ENCODE measurements at places on chromosomes 3 and 15.

- no peak for DNase-seq
These were observed 12.3 kb downstream of the PLEKHO2 start for GRCh38 chr15:64854041-64854440.

GRCh38 chr3:186142393-186142932, 33.6 kb upstream of the ETV5 start:
- DNase-seq: no peak

- no peak for DNase-seq
These were observed 201.6 kb upstream of the GOLGA6L4 start for GRCh38 chr15:84033793-84034553.

GRCh38 chr3:60169755-60170154, 1081.5 kb downstream of the FHIT start:
- no peak for DNase-seq

GRCh38 chr3:166685246-166685645, 694.9 kb downstream of the ZBBX start:
- no peak for DNase-seq

- DNase-seq: no peak
These were observed 51.1 kb downstream of the GTF2E1 start for GRCh38 chr3:120793601-120794000.

DNA sequence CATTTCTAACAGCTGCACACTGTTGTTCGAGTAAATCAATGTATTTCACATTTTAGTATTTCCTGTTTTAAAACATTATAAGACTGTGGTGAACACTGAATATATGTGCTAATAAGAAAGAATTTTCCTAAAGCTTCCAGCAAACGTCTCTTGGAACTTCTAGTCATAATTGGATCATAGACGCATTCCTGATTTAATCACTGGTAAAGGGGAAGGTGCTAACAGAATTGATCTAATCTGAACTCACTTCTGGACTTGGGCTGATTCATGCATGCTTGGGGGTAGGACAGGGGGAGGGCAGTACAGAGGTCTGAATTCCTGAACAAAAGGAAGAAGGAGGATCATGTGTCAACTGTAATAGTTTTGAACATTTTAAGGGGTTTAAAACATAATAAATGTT, 7.3 kb upstream of the LEKR1 start:
- DNase-seq: no peak

GRCh38 chr3:161969867-161970266, 473.3 kb downstream of the OTOL1 start:
- DNase-seq: no peak

GRCh38 chr3:26237036-26237682, 385.4 kb upstream of the LRRC3B start:
- DNase-seq: no peak

DNA sequence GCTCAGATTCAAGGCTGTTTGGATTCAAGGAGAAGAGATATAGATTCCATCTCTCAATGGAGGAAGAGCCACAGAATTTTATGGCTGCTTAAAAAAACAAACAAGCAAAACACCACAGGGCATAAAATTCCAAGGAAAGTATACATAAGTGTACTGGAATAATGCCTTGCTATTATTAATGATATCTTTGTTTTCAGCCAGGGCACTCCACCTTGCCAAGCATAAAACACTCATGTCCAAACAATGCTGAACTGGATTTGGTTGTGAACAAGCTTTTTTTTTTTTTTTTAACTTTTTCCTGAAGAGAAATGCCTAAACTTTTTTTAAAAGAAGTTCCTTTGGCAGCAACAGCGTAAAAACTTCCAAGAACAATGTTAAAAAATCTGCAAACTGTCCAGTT, 4.8 kb upstream of the CLSTN2 start:
- DNase-seq: no peak

GRCh38 chr15:70435369-70435768, 328.0 kb downstream of the UACA start:
- DNase-seq: no peak

DNA sequence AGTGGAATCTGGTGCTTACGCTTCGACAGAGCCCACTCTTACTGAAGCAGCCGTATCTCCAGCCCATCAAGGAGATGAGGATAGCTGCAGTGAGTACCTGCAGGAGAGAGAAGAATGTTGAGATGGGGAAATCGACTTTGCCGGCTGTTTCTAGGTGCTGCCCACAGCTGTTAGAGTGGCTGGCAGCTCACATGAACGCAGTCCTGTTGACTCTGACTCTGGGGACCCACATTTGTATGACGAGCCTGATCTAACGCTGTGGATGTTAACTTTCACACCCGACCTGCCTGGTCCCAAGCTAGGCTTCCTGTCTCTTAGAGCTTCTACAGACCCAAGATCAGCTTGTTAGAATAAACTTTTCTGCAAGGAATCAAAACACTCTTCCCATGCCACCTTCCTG, 8.9 kb upstream of the DYNLT2B start:
- DNase-seq: no peak

- DNase-seq: no peak
These were observed 134.5 kb downstream of the NTRK3 start for GRCh38 chr15:88121968-88122530.

- no peak for DNase-seq
These were observed 982.7 kb downstream of the SQOR start for GRCh38 chr15:46617507-46617906.

- DNase-seq: no peak
These were observed 198.8 kb downstream of the XXYLT1 start for GRCh38 chr3:195071916-195072820.

DNA sequence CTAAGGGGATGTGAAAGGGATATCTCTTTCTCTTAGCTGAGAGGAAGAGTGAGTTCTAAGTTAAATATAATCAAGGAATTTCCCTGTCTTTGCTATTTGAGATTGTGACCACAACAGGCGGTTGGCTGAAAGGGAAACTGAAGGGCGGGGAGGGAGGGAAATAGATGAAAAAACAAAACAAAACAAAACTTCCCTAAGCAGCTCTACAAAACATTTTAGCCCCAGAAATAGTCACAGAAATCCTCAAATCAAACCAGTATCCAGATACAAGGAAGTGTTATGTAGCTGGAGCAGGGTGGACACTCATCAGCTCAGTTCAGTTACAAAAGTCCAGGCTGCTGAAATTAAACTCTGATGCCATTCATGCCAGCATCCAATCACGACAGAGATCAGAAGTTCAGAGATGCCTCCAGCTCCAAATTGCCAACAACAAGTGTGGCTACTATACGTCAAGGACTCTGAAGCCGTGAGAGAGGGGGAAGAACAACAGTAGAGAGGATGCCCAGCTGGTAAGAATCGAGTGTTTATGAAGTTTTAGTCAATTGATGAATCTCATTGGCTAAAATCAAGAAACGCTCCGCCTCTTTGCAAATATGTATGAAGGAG, 319 bp upstream of the TP63 start:
- peak; percentile 3 for DNase-seq

DNA sequence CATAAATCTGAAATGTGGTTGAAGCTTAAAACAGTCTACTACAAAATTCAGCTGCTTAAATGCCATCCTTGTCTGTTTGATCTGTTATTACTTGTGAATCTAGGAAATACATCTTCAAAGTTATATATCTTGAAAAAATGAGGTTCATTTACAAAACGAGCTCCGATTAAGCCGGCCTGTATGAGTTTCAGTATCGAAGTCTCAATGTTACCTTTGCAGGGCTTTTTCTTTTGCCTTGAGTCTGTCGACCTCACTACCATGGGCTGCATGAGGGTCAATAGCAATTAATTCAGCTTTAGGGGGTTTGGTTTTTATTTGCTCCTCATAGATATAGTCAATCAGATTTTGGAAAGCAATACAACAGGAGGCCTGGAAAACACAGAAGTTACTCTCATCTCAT, 23.2 kb downstream of the ERICH6 start:
- DNase-seq: no peak

DNA sequence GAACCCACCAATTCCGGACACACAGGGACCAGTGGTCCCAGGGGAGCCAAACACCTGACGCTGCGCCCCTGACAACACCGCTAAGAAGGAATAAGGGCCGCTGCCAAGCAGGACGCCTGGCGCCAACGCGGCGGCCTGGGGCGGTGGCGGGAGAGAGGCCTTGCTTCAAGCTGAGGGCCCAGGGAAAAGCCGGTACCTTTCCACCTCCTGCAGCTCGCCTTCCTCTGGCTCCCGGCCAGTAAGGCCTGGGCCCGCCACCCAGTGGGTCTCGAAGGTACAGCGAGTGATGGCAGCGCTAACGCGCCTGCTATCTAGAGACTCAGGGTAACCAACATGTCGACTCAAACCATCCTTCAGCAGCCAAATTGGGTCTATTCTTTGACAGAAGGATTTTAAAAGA, 1074.1 kb downstream of the SI start:
- no peak for DNase-seq

DNA sequence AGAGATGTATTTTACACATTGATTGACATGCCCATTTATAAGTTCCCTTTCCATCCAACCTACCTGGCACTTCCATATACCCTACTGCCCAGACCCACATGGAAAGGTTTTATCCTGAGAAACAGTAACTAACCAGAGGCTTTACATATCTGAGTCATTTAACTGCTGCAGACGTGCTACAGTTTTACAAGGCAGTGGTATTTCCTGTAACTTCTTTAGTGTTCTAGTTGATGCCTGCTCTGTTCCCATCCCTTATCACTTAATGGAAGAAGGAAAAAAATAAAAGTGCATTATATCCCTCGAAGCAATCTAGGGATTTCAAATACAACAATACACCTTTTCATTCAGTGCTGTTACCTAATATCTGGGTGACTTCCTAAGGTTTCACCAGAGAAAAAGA, 107.1 kb downstream of the TMCO5A start:
- DNase-seq: no peak

DNA sequence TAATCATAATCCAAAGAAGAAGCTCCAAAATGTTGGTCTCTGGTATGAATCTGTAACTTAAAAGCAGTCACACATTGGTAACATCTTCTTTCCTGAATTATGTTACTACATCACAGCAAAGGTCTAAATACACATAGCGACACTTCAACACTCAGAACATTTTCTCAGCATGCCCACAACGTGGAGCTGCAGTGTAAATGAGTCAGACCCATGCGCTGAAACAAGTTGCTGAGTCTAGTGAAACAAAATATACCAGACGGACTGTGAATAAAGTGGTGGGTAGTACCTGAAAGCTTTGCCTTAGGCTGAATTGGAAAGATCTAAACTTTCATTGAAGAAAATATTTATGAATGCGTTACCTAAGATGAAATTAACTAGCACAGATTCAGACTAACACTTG, 33.2 kb upstream of the GOLGA8B start:
- peak; percentile 59 for DNase-seq

DNA sequence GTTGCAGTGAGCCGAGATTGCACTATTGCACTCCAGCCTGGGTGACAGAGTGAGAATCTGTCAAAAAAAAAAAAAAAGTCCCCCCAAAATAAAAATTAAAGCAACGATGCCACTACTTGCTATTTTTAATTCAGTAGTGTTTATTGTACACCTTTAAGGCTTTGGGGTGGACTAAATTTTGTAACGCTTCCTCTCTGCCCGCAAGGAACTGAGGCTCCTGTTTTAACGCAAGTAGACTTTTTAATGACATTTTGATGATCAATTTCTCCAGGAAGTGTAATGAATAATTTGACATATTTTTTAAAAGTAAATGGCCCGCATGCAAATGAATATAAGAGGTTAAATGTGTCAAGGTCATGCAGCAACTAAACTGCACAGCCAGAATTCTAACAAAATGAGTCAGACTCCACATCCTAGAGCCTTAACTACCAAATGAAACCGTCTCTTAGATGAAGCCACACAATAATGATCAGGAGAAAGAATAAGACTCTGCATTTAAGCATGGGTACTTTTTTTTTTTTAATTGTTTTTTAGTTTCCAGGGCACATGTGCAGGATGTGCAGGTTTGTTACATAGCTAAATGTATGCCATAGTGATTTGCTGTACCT, 96.8 kb upstream of the LMOD3 start:
- no peak for DNase-seq

DNA sequence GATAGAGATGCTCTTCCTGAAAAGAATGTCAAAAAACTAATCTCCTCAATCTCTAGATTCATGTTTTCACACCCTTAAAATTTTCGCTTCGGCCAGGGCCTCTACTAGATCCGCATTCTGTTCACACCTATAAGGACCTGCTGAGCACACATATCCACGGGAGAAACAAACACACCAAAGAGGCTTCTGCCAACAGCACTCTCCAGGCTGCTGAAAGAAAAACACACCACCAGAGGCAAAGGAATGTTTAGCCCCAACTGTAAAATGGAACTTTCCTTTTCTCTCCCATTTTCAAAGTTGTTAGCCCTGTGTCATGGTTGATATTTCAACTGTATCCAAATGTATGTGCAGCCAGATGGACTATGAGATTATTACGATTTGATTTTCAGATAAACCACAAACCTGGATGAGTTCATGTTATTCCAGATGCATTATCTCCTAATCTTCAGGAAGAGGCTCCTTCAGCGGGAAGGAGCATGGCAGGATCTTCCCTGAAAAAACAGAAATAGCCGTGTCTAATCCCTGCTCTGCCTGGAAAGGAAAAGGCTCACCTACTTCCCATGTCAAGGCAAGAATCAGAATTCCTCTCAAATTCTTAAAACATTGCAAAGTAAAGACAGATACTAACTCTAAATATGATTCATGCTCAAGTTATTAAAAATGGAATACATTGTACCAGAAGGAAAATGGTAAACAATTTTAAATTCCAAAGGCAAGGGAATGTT, 442.7 kb upstream of the NR2F2 start:
- DNase-seq: no peak

DNA sequence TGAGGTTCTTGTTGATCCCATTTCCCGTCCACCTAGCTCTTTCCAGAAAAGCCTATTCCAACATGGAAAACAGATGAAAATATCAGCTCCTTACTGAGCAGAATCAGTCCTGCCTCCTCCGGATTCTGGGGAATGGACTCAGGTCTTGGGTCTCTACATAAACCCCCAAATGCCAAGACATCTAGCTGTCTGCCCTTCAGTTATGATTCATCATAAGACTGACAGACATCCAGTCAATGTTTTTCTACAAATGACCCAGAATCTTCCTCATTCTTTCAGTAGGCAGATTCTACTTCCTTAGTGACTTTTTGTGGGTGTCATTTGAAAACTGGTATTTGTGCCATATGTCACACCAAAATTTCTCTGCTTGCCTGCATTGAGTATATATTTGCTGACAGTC, 103.0 kb upstream of the TGFBR2 start:
- DNase-seq: no peak

- no peak for DNase-seq
These were observed 60.0 kb upstream of the IL12A start for GRCh38 chr3:159928666-159929065.

GRCh38 chr15:90046911-90047392, 45.8 kb downstream of the ZNF710 start:
- no peak for DNase-seq
